ENCODE measurements at places on chromosomes 1 and 21.

- DNase-seq = peak; percentile 72
These were observed 37.3 kb upstream of the RUNX1 start for GRCh38 chr21:35086357-35086756.

- DNase-seq = no peak
These were observed 9.4 kb downstream of the CR2 start for GRCh38 chr1:207463571-207463970.

- DNase-seq = peak; percentile 76
These were observed 60.3 kb downstream of the XCL1 start for GRCh38 chr1:168636642-168637111.

DNA sequence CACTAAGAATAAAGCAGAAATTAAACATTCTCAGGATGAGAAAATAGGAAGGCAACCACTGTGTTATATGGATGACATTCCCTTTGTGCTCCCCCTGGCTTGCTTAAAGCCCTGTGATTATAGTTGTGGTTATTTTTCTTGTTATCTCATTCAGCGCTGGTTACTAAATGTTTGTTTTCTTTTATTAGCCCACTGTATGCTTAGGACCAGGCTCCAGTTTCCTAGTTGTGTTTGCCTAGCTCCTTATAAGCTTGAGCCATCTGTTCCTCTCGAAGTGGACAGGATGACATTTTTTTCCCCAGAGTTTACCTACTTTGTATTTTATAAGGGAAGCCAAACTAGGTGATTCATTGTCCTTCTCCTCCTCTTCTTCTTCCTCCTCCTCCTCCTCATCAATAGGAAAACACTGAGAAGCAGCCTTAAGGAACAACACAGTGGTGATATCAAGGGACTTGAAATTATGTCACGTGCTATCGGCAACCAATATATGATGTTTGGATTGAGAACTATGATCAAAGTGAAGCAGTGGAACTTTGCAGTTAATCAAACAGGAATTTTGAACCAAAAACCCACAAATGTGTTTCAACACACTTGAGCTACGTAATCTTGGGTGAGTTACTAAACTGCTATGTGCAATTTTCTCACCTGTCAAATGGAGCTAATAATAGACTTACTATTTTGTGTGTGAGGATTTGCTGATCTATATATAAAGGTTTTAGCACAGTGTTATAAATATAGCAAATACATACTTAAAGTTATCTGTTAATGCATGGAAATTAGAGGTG is 35.1 kb upstream of the RGS7 start:
- DNase-seq = no peak

- DNase-seq = no peak
These were observed 828 bp downstream of the PNRC2 start for GRCh38 chr1:23960291-23961020.

DNA sequence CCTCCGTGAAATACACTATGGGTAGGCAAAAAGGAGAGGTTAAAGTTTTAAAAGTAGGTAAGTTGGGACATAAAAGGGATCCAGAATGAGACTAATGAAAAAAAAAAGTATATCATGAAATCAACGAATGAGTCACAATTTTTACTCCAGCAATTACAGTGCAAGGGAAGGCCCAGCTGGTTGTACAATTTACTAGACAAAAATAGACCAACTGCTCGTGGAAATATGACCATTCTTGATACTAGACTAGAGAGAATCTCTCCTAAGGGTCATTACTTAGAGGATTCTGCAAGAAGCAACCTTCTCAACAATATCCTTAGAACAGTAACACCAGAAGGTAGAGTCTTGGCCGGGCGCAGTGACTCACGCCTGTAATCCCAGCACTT is 55.1 kb upstream of the EFHD2 start:
- peak; percentile 72 for DNase-seq

DNA sequence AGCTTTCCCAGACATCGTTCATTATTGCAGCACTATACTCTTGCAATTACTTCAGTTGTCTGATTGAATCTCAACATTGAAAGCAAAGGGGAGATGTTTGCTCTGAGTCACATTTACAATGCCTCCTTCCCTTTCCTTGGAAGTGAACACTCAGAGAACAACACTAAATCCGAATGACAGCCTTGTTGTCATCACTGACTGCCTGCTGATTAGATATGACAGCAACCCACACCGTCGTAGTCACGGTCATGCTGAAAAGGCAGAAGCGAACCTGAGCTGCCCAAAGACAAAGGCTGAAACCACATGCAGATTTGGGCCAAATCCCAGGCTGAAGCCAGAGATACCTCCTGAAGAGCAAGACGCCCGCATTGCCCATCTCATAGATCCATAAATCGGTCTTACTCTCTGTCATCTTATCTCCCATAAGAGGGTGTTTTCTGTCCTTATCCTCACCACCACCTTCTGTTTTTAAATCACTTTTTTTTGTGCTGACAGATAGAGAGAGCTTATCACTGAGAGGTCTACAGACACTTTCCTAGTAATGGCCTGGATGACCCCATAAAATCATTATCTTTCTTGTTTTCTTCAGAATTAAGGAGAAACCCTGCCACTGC is 47.5 kb downstream of the TMCO4 start:
- DNase-seq = no peak

- peak; percentile 35 for DNase-seq
These were observed 18.9 kb downstream of the SLC16A1 start for GRCh38 chr1:112937070-112937469.

- DNase-seq = no peak
These were observed 34.5 kb upstream of the CD58 start for GRCh38 chr1:116605315-116605714.

- DNase-seq = peak; percentile 62
These were observed 816 bp downstream of the IL6R start for GRCh38 chr1:154405747-154406571.

- no peak for DNase-seq
These were observed 150.8 kb upstream of the FGGY start for GRCh38 chr1:59146056-59146455.

DNA sequence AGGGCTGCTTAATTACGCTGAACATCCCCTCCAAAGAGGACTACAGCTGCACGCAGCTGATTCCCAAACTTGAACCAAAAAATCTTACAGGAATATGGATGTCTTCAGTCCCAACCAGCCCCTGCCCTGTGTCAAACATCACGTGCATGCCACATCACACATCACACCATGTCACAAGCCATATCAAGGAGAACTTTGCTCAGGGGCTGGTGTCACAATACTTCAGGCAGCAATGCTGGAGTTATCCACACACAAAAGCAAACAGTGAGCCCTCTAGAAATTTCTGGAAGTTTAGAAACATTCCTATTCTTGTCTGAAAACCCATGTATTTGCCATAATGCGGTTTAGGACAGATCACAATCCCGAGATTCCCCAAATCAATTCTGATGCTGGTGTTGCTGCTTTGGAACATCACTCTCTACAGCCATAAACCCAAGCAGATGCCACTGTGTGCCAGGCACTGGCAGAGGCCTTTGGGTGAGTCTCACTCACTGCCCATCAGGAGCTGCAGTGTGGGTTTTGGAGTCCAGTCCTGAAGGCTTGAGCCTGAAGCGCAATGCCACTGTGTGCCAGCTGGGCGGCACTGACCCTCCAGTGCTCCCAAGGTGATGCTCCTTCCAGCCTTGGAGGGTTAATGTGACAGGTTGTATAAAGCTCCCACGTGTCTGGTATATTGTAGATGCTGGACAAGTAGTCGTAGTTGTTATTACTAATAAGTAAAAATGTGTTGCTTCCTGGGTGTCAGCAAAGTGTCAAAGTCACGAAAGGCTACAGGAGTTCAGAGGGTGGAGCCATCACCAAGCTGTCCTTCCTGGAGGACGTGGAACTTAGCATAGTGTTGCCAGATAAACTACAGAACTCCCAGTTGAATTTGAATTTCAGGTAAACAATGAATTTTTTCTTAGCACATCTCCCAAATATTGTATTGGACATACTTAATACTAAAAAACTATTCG is 20.1 kb upstream of the EFNA1 start:
- no peak for DNase-seq

GRCh38 chr21:36044056-36044455 is 16.3 kb downstream of the SETD4 start:
- DNase-seq = no peak

GRCh38 chr1:164443166-164443565 is 115.8 kb upstream of the PBX1 start:
- no peak for DNase-seq

DNA sequence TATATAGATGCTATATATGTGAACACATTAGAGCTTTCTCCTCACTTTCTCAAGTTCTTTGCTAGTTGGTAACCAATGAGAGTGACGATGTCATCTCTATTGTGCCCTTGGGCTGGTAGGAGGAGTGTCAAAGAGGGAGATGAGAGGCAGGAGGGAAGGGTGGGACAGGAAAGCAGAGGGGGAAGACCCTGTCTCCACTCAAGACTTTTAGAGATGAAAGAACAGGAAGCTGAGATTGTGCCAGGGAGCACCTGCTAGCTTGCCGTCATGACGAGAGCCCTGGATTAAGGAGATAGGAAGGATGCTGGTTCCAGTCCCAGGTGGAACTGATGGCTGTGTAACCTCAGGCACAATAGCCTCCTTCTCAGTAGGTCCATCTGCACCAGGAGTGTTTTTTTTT is 16.7 kb downstream of the CNR2 start:
- no peak for DNase-seq

- DNase-seq = peak; percentile 33
These were observed 687 bp upstream of the RASSF5 start for GRCh38 chr1:206506405-206507283.

DNA sequence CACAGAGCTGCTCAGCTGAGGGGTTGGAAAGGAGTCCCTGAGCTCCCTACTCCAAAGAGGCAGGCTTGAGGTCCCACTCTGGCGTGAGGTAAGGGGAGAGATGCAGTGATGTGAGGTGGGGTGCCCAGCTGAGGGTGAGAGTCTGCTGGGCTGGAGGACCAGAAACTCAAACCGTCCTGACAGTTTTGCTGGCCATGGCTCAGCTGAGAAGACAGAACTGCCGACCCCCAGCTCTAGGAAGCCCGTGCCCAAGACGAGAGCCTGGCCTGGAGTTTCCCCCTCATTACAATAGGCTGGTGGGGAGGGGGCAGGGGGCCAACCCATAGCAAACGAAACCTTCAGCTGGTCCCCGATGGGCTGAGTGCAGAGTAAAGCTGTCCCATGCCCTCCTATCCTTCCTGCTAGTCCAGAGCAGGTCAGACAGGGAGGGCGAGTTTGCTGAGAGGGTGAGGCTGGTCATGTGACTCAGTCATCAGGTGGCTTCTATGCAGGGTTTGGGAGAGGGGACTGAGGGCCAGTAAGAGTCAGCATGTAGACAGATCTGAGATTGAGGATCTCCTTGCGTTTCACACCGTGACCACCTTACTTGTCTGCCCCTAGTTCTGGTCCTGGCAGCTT is 129.3 kb downstream of the PRDM2 start:
- no peak for DNase-seq

GRCh38 chr1:84569216-84569615 is 5.0 kb downstream of the CTBS start:
- DNase-seq = no peak

- peak; percentile 21 for DNase-seq
These were observed 24.1 kb downstream of the SMYD3 start for GRCh38 chr1:246482805-246483568.

- DNase-seq = no peak
These were observed 186.2 kb downstream of the C1orf94 start for GRCh38 chr1:34362949-34363348.

- DNase-seq = no peak
These were observed 5.5 kb upstream of the PPIE start for GRCh38 chr1:39733161-39733560.

- no peak for DNase-seq
These were observed 231.0 kb downstream of the NRIP1 start for GRCh38 chr21:14833666-14834351.

- no peak for DNase-seq
These were observed 256.7 kb upstream of the SNX7 start for GRCh38 chr1:98404866-98405265.

DNA sequence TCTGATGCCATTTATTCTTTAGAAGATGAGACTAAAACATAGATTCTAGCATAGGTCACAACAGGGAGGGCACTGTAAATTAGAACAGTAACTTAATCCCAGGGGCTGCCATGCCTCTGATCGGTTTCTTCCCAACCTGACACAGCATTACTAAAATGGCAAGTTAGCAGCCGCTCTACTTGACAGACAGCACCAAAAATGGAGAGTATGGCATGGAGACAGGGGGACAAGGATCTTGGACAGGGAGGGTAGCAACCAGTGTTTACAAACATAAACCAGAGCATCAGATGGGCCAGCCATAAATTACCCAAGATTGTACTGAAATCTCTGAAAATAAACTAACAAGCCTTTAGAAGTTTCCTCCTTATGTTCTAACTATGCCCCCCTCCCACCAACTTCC is 5.9 kb downstream of the DUSP10 start:
- DNase-seq = no peak
